HAP-1 (cell line): ENCODE measurements at places on chromosomes 2 and 18.

DNA sequence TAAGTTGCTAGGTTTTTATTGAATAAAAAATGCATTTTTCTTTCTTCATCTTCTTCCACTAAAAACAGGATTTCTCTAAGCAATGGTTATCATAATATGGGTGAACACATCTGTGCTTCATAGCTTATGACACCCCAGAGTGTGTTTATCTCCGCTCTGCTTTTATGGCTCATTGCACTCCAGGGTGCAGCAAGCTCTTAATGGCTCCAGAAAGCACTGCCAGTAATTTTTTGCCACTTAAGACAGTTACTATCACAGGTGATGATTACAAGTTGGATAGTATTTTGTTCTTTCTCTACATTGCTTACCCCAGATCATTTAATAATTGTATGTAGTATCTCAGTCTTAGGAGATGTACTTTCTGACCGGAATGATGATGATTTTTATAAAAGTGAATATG, 239.3 kb upstream of the CDH20 start:
- DNase-seq: no peak

- DNase-seq: no peak
These were observed 63.2 kb downstream of the ZEB2 start for GRCh38 chr2:144456680-144457079.

DNA sequence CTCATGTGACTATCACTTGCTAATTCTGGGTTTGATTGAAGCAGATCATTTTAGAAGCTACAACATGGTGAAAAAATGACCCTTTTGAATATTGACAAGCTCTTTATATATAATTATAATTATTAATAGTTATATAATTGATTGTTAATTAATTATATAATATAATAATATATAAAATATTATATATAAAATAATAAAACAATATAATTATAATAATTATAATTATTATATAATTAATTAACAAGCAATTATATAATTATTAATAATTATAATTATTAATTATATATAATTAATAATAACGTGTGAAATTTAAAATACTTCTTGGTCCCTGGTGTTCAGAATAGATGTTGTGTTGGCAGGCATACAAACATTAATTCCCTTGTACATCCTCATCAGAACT, 404.1 kb upstream of the CDH19 start:
- DNase-seq: no peak

- no peak for DNase-seq
These were observed 5.4 kb downstream of the CTAGE1 start for GRCh38 chr18:22412176-22412911.

- DNase-seq: no peak
These were observed 403.8 kb upstream of the HS6ST1 start for GRCh38 chr2:128722489-128722888.

GRCh38 chr2:183490914-183491313, 366.7 kb downstream of the NUP35 start:
- DNase-seq: no peak
